Urinary bladder (tissue), 4 donors: ENCODE measurements at places on chromosomes 7 and 10. TPM values are rescaled to one million over a fixed set of nuclear protein-coding genes. Genes with fewer than 3 reads are reported as not detected.

The UCMA gene
- total RNA-seq = not detected

The SAP25 gene
- total RNA-seq = not detected

The C10orf105 gene
- total RNA-seq = 0.26 TPM

The IL6 gene
- total RNA-seq = 0.32 TPM

The ITGB8 gene
- total RNA-seq = 106 TPM

The PTPN20 gene
- 8.6 TPM for total RNA-seq

The HOXA5 gene
- 12.5 TPM for total RNA-seq

The ATOH7 gene
- total RNA-seq = not detected

The HOXA6 gene
- 8.4 TPM for total RNA-seq

The TFR2 gene
- total RNA-seq = 0.69 TPM

The CLCN1 gene
- total RNA-seq = 0.16 TPM

The TMEM72 gene
- not detected for total RNA-seq

The LRRC17 gene
- 200 TPM for total RNA-seq

The AGAP9 gene
- total RNA-seq = 7.6 TPM

The NANOS1 gene
- 2.2 TPM for total RNA-seq

The OGDHL gene
- total RNA-seq = 0.79 TPM
